NCI-H1048 (cell line): ENCODE measurements at places on chromosomes 16 and 17.

DNA sequence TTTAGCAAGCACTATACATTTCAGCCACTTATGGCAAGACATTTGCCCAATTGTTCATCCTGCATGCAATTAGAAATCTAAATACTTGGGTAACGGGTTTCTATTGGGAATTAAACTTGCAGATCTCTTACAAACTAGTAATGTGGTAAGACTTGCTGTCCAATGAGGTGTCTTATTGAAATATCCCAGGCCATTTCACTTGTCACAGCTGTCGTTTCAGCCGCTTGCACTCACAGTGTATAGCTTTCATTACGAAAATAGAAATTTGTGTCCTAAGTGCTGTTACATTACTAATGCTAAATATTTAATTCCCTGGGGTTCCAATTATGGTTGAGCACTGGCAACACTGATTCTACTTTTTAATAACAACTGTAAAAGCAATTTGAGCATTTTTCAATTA lies 40.3 kb upstream of the IRX5 start:
- no peak for DNase-seq

DNA sequence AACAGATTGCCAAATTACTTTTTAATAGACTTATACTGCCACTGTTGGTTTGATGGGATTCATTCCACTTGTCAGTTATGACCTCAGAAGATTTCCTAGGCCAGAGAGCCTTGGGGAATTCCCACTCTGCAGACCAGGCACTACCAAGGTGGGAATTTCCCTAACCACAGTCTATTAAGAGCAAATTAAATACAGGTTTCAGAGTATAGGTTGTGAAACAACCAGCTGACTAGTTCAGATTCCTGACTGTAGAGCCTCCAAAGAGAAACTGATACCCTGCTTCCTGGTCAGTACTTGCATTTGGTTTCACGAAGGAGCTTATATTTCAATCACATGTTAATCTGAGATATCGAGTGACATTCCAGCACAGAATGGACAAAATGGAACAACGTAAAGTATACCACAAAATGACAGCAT lies 186.5 kb downstream of the STX8 start:
- no peak for DNase-seq

DNA sequence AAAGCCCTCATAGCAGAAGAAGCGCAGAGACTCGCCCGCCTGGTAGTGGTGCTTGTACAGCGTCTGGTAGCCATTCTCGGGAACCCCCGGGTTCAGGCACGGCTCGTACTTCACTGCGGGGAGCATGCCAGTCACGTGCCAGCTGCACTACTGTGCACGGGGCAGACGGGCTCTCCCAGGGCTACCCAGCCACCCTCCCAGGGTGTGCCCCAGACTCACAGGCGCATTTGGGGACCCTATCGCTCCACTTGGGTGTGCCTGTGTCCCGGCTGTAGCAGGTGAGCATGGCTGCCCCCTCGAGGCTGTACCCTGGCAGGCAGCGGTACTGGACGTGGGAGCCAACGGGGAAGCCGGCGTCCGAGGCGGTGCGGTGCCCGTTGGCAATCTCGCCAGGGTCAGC lies 10.3 kb upstream of the CDIPT start:
- DNase-seq = no peak

- no peak for DNase-seq
Measured at GRCh38 chr17:7754656-7755055, 37.1 kb downstream of the DNAH2 start.

- DNase-seq = no peak
Measured at GRCh38 chr17:59754552-59754951, 47.1 kb downstream of the VMP1 start.
